CD4-positive, alpha-beta T cell (primary cell): ENCODE measurements at places on chromosomes 16 and 17. TPM values are rescaled to one million over a fixed set of nuclear protein-coding genes. Genes with fewer than 3 reads are reported as not detected.

CD300LB gene
- 0.56 TPM for total RNA-seq

CDK5R1 gene
- 22.5 TPM for total RNA-seq

SULT1A3 gene
- total RNA-seq = 15.0 TPM

NPIPA2 gene
- total RNA-seq = 2.2 TPM

STH gene
- not detected for total RNA-seq

XYLT1 gene
- 27.1 TPM for total RNA-seq

CRHR1 gene
- not detected for total RNA-seq

DNA sequence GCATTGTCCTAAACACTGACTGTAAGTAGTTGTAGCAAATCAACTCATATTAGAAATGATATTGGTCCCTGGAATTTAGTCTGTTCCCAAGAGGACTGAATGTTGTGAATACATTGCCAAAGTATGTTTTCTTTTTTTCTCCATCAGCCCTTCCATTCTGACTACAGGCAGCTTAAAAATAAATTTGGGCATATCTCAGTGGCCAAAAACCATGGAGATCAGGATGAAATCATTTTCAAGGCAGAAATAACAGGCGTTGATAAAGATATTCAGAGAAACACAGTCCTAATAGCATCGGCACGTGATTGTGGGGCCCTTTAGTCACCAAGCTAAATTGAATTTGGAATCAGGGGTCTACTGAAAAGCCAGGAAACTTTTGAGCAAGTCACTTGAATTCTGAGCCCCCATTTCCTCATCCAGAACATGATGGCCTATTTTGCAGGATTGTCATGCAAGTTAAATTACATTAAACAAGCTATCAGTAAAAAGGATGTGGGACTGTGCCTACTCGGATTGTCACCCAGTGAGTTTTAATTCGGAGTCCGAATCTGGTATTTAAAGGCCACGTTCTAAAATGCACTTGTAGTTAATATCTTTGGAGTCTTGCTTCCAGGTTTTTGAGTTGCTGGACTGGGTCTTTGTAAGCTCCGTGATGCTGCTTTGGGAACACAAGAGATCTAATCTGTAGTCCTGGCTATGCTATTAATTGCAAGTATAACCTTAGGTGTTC is 17.1 kb downstream of the HLF start:
- no peak for DNase-seq
- H3K27ac ChIP-seq = no peak overlapping the region
- H3K27me3 ChIP-seq = no peaks in the 10 kb centered on the region
- no peak overlapping the region for H3K4me3 ChIP-seq
- H3K4me1 ChIP-seq = peaks cover 20% of the 10 kb centered on the region
- H3K36me3 ChIP-seq = no peaks in the 10 kb centered on the region

DNA sequence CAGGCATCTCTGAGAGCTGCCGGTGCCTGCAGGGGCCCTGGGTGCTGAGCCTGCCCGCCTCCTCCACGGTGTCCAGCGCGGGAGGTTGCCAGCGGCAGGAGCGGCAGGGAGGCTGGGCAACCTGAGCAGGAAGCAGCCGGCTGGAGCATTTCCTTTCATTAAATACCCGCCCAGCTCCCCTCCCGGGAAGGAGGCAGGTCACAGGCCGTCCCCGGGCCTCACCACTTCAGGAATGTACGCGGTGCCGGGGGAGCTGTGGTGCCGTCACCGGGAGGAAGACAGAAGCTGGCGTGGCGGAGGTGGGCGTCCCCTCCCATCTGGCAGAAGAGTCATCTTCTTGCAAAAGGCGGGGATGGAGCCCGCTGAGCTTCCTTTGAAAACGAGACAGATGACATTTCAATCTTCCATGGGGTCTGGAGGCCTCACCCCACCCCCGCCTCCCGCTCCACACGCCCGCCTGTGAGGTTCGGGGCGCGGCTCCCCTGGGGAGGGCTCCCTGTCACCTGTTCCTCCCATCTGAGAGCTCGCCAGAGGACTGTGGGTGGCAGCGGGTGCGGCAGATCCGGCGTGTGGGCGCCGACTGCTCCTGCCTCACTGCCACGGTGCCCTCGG is 16.0 kb downstream of the SOX8 start:
- H3K27ac ChIP-seq = peak overlapping the region; percentile 57
- H3K27me3 ChIP-seq = no peaks in the 10 kb centered on the region
- H3K36me3 ChIP-seq = no peaks in the 10 kb centered on the region

DNA sequence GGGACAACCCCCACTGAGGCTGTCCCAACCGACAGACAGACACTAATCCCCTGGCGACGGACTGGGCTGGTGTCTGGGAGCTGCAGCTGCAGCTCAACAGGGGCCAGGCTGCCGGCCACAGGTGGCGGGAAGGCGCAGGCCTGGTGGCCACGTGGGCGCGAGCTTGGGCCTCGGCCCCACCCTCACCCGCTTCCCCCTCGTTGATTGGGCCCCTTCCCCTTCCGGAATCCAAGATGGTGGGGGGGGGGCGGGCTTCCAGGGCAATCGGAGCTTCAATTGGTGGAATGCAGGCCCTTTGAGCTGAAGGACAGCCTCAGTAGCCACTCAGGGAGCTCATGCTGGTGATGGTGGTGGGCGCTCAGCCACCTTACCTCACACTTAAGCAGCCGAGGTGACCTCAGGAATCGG is 8.7 kb upstream of the TBX4 start:
- H3K27me3 ChIP-seq = peaks cover 28% of the 10 kb centered on the region
- no peak for DNase-seq
- no peaks in the 10 kb centered on the region for H3K36me3 ChIP-seq
- no peaks in the 10 kb centered on the region for H3K4me1 ChIP-seq
- no peak overlapping the region for H3K4me3 ChIP-seq

DNA sequence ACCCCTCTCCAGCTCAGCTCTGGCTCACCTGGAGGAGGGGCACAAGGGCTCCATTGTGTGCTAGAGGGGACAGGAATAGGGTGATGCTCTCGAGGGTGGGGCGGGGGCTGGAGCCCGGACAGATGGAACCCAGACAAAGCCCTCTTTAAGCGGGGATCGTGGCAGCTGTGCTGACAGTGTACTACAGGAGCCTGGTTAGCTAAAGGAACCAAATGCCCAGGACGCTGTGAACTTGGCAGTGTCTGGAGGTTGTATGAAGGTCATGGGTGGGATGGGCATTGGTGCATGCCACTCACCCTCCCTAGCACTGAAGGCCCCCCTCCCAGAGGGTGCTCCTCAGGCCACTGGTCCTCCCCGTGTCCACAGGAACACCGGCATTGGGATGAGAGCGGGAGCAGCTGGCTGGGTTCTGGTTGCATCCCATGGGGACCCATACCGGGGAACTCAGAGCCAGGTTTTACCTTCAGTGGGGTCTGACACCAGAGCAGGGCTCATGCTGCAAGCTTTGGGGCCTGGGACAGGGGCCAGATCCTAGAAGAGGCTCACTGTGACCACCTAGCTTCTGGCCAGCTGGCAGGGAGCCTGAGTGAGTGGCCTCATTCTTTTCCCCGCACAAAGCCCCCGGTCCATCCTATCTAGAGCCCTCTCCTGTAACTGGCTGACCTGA is 11.9 kb downstream of the KIF19 start:
- no peak overlapping the region for H3K27ac ChIP-seq
- H3K27me3 ChIP-seq = no peaks in the 10 kb centered on the region
- no peak for DNase-seq
- no peak overlapping the region for H3K4me3 ChIP-seq

DNA sequence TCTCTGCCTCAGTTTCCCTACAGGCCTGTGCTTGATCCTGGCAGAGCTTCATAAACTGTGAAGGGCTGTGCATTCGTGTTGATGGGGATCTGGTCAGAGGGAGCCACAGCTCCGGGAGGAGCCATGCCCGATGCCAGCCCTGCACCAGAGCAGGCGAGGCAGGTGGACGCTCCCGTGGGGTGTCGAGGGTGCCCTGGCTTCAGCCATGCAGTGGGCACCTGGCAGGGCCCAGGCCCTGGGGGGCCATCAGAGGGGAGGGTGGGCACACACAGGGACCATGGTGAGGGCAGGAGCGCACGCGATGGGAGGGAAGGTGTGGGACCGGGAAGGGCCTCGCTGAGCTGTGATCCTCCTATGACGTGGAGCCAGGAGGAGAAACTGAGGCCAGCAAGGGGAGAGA is 22.0 kb downstream of the ZFPM1 start:
- no peak for DNase-seq
- no peak overlapping the region for H3K4me3 ChIP-seq
- H3K36me3 ChIP-seq = peaks cover 2% of the 10 kb centered on the region
- H3K4me1 ChIP-seq = peaks cover 64% of the 10 kb centered on the region

- no peak for DNase-seq
- no peaks in the 10 kb centered on the region for H3K4me1 ChIP-seq
- H3K27ac ChIP-seq = no peak overlapping the region
- no peak overlapping the region for H3K4me3 ChIP-seq
- no peaks in the 10 kb centered on the region for H3K27me3 ChIP-seq
- H3K36me3 ChIP-seq = peaks cover 59% of the 10 kb centered on the region
Observed at GRCh38 chr16:48272837-48273421, 25.6 kb upstream of the ABCC11 start.

DNA sequence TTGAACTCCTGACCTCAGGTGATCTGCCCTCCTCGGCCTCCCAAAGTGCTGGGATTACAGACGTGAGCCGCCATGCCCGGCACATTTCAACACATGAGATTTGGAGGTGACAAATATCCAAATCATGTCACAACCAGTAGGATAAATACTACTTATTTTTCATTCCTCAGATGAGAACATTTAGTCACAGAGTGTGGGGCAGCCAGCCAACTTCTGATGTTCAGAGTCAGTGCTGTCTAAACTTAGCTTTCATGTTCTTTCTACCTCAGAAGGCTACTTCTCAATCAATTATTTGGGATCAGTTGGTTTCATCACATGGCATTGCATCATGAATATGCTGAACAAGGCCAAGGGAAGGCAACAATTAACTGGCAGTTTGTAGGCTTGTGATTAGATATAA is 134.5 kb downstream of the CDH13 start:
- no peak overlapping the region for H3K4me3 ChIP-seq
- DNase-seq = no peak
- H3K27me3 ChIP-seq = peaks cover 2% of the 10 kb centered on the region

DNA sequence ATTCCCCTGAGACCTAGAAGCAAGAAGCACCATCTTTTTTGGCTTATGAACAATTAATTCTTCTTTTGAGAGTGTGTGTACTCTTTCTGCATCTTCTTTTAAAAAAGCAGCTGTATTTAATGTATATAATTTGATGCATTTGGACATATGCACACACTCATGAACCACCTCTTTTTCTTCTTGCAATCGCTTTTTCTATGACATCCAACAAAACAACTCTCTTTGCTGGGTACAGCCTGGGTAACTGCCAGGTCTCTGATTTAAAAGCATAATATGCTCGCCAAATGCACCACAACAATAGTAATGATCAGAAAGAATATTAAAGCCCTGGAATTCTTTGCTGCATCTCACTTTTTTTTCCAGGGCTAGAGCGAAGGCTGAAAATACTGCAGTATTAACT is 97.3 kb downstream of the HAPSTR1 start:
- H3K27me3 ChIP-seq = peaks cover 2% of the 10 kb centered on the region
- DNase-seq = no peak
- no peak overlapping the region for H3K27ac ChIP-seq
- H3K4me3 ChIP-seq = no peak overlapping the region
- no peaks in the 10 kb centered on the region for H3K4me1 ChIP-seq
- H3K36me3 ChIP-seq = no peaks in the 10 kb centered on the region

DNA sequence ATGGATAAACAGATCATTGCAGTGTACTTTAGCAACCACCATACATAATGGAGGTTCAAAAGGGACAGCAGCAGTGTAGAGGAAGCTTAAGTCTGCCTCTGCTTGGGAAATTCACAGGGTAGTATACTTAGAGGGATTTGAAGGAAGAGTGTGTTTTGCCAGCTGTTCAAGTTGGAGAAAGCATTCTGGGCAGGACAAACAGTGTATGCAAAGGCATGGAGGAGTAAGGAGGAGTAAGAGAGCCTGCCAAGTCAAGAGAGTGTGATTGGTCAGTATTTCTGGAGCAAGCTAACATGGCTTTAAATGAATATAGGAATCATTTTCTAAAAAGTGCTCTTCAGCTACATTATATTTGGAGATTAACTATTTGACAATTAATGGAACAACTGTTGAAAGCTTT is 22.9 kb upstream of the PHAF1 start:
- no peak for DNase-seq
- H3K4me3 ChIP-seq = no peak overlapping the region
- no peaks in the 10 kb centered on the region for H3K27me3 ChIP-seq
- H3K36me3 ChIP-seq = peaks cover 4% of the 10 kb centered on the region
- H3K27ac ChIP-seq = no peak overlapping the region

- H3K4me3 ChIP-seq = no peak overlapping the region
- DNase-seq = no peak
- H3K27me3 ChIP-seq = no peaks in the 10 kb centered on the region
- peaks cover 6% of the 10 kb centered on the region for H3K4me1 ChIP-seq
- H3K36me3 ChIP-seq = no peaks in the 10 kb centered on the region
- H3K27ac ChIP-seq = no peak overlapping the region
Observed at GRCh38 chr16:11395008-11395948, 50.0 kb downstream of the RMI2 start.

DNA sequence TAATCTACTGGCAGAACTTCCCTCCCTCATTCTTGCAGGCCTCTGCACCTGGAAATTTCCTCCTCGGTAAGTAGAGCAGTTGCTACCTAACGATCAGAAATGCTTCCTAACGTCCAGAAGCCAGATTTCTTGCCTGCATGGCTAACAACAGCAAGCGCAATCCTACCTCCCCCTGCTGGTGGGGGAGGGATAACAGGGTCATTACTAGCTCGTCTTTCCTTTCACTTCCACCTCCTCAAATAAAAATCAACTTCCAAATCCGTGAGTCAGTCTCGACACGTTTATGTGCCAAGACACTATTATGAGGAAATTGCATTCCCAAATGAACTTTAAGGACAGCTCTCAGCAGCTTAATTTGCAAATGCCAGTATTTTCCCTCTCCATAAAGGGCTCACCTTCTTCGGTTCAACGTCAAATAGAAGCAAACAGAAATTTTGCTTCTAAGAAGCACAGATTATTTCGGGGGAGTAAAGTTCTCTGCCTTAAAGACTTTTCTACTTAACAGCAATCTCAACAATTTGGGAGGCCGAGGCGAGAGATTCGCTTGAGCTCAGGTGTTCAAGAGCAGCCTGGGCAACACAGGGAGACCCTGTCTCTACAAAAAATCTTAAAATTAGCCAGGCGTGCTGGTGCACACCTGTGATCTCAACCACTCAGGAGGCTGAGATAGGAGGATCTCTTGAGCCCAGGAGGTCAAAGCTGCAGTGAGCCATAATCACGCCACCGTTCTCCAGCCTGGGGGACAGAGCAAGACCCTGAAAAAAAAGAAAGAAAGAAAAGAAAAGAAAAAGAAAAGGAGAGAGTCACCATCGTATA is 188.6 kb upstream of the PSMD7 start:
- no peak overlapping the region for H3K27ac ChIP-seq
- no peak for DNase-seq
- H3K4me1 ChIP-seq = no peaks in the 10 kb centered on the region

DNA sequence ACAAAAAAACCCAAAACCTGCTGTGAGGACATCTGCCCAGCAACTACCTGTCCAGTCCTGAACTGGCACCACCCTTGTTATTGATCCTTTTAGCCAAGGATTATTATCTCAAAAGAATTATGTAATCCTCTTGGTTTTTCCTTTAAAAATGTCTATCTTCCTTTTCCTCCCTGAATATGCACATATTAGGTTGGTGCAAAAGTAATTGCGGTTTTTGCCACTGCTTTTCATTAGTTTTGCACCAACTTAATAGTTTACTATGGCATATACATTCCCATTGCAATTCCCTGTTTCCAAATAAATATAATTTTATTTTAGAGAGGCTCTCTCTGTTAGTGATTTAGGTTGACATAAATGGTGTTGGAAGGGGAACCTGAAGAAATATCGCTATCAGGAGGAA is 51.3 kb downstream of the MPHOSPH6 start:
- H3K4me1 ChIP-seq = no peaks in the 10 kb centered on the region
- H3K27me3 ChIP-seq = no peaks in the 10 kb centered on the region
- DNase-seq = no peak
- H3K36me3 ChIP-seq = no peaks in the 10 kb centered on the region

GRCh38 chr17:48295362-48296288 is 134.4 kb downstream of the SKAP1 start:
- H3K27ac ChIP-seq = peak overlapping the region; percentile 72
- peak overlapping the region; percentile 27 for H3K4me3 ChIP-seq
- no peaks in the 10 kb centered on the region for H3K36me3 ChIP-seq
